Upper lobe of right lung (tissue), 1 donor: ENCODE measurements at places on chromosomes 1 and 21.
A peak's percentile ranks its signal among the peaks of the same experiment; 100 is the strongest.

DNA sequence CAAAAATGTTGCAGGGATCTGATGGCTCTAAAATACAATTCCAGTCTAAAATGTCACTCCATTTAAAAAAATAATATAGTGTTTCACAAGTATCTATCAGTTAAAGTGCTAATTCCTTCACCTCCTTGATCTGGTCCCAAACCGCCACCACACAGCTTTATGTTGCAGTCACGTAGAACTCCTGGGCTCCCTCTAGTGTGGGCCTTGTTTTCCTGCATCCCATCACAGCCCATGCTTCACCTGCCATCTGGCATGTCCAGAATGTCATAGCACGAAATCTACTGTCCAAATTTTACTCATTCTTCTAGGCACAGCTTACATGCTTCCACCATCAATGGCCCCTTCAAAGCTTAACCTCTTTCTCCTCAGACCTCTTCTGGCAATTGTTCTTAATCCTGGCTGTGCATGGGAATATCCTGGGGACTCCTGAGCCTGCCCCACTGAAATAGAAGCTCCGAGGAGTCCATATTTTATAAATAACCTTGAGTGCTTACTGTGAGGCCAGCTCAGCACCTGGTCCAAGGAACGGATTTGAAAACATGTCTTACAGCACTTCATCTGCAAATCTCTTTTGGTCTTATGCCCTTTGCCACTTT lies 15.5 kb downstream of the FYB2 start:
- DNase-seq, result no peak

DNA sequence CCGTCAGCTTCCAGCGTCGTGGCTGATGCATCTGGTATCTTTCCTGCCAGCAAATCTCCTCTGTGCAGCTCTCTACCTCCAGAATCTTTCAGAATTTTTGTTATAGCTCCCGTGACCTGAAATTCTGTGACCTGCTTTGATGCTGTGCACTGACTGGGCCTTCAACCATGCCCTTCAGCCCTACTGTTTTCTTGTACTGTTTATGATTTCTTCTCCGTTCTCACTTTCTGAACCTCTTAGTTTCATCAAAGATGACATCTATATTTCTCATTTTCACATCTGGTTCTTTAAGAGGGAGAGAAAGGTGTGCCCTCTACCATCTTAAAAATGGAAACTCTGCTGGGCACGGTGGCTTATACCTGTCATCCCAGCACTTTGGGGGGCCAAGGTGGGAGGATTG lies 5.7 kb downstream of the PRDM15 start:
- no peak for DNase-seq

DNA sequence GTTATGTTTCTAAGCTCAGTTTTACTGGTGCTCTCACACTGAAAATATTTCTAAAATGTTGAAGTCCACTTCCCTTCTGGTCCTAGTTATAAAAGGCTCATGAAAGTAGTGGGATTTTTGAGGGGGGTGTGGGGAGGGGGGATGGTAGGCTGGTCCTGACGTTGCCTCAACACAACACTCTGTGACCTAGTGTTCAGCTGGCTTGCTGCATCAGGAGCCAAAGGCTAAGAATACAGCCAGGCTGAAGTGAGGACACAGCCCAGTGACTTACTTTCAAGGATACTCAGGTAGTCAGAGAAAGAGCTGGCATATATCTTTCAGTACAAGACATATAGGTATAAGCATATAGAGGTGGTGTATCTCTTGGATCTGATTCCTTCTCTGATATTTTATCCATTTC lies 151.9 kb upstream of the C8B start:
- DNase-seq, result no peak

DNA sequence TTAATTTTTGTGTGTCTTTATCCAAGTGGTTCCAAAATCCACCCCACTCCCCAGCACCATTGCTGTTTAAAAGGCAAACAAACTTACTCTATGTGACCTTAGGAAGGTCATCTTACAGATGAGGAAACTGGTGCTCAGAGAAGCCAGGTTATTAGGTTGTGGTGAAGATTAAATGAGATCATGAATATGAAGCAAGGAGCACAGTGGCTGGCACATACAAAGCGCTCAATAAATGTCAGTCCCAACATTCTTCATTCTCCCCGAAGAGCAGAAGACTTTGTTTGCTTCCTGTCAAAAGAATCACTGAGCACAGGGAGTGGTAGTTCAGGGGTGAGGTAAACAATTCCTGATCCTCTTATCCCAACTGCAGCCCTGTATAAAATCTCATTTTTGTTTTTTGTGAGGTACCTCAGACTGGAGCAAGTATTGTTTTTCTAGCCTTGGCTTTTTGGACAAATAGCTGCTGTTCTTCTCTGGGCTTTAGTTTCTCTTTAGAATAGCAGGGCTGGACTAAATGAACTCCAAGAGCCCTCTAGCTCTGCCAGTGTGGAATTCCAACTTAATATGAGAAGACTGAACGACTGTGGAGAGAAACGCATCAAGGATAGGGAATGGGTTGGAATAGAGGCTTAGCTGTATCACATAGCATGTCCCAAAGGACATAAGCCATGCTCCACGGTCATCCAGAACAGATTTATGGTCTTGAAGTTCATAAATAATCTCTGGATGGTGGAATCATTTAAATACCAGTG lies 455.3 kb upstream of the USP24 start:
- no peak for DNase-seq

DNA sequence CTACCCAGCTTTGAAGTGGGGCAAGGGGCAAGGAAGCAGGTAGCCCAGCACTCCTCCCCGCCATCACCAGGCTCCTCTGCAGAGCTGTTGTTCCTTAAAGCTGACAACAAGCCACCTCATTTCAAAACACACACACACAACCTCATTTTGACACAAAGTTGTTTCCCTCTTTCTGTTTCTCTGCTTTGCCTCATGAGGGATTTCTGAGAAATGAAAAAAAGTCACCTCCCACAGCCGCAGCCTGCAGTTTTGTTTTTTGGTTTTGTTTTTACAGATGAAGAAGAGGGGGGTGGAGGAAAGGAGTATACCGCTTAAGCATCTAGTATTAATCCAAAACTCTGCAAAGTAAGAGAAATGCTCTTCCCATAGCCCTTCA lies 12.1 kb downstream of the MCL1 start:
- DNase-seq, result peak; percentile 69

DNA sequence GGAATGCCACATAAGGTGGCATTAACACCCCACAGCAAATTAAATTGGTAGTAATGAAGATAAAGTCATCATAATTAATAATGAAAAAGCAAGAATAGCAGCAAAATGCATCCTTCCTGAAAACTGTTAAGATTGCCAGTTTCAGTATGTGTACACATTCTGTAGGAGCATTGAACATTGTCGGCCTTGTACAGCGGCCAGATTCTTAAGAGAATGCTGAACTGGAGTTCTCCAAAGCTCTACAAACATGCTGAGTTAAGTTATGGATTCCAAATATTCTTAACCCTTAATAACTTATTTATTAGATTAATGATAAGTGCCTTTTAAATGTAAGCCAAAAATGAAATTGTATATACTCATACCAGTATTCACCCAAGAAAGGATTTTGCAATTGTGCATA lies 189.9 kb downstream of the AK5 start:
- no peak for DNase-seq

DNA sequence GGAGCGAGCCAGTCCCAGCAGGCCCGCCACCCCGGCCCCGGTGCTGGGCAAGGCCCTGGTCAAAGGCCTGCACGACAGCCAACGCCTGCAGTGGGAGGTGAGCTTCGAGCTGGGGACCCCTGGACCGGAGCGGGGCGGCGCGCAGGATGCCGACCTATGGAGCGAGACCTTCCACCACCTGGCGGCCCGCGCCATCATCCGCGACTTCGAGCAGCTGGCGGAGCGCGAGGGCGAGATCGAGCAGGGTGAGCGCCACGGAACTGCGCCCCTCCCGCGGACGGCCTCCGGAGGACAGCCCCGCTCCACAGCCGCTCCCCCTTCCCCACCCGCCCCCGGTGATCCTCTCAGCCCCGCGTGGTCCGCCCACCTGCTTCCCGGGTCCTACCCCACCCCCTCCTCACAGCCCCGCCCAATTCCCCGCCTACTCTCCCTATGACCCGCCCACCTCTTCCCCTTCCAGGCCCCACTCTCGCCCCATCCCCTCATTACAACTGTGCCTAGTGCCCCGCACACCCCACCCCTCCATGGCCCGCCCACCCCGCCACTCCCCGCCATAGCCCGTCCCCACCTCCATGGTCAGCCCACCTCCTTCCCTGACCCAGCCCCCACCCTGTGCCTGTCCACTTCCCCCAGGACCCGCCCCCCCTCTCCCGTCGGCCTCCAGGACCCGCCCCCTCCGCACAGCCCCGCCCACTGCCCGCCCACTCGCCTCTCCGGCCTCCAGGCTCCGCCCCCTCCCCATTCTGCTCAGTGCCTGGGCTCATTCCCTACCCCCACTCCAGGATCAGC lies 52.7 kb downstream of the VWA5B1 start:
- DNase-seq, result no peak

DNA sequence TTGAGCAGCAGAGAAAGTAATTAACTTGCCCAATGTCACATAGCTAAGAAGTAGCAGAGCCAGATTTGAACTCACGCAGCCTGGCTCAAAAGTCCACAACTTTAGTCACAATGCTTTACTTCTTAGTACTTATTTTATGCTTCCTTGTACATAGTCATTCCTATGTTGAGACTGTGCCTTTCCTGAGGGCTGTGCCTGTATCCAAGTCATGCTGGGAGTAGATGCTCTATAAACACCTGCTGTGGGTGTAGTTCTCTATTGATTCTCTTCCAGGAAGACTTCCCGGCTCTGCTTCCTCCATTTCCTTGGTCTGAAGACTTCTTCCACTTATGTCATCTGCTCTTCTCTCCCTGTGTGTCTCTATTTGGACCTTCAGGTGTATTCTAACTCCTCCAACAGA lies 16.6 kb downstream of the IQGAP3 start:
- DNase-seq, result no peak

- no peak for DNase-seq
These were observed 6.3 kb downstream of the LRRC53 start for GRCh38 chr1:74505928-74506710.

DNA sequence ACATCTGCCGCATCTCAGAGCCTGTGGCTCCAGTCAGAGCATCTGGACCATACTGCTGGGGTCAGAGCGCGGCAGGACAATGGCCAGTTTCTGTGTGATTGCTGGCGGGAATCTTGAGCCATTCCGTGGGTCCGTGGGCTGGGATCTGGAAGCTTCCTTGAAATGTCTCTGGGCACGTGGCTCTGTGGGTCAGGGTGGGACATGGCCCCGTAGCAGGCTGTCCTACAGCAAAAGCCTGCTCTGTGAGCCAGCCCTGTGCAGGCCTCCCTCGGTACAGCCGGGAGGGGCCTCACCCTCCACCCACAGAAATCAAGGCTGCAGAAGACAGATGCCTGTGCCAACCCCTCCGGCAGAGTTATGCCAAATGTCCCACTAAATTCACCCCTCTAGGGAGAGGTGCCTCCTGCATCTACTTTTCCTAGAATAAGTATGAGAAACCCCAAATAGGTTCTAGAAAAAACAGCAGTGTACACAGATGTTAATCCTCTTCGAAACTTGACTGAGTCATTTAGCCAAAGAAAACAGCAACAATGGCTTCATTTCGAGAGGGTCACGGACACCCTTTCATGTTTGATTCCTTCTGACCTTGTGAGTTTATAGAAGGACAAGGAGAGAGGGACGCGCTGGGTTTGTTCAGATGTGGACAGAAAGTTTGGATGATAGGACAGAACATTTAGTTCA lies 27.8 kb downstream of the COL18A1 start:
- no peak for DNase-seq

DNA sequence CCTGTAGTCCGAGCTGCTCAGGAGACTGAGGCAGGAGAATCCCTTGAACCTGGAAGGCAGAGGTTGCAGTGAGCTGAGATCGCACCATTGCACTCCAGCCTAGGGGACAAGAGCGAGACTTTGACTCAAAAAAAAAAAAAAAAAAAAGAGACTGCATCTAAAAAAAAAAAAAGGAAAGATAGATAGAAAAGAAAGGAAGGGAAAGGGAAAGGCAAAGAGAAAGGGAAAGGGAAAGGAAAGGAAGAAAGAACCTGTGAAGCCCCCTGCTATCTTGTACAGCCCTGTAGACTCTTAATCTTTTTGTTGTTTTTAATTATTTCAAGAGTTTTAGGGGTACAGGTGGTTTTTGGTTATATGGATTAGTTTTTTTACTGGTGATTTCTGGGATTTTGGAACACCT lies 46.0 kb upstream of the MUTYH start:
- no peak for DNase-seq

- no peak for DNase-seq
These were observed 1.6 kb downstream of the TUFT1 start for GRCh38 chr1:151541752-151542151.

- DNase-seq, result no peak
These were observed 224.4 kb downstream of the DSCAM start for GRCh38 chr21:40622531-40622930.

GRCh38 chr1:6373961-6374720 lies 19.4 kb downstream of the ACOT7 start:
- DNase-seq, result no peak

- DNase-seq, result no peak
These were observed 85.7 kb downstream of the ST6GALNAC3 start for GRCh38 chr1:76160225-76160624.

- no peak for DNase-seq
These were observed 29.3 kb downstream of the RRP1 start for GRCh38 chr21:43818685-43819084.

GRCh38 chr1:224377676-224378006 lies 21.0 kb downstream of the CNIH4 start:
- DNase-seq, result no peak

- no peak for DNase-seq
These were observed 52.0 kb upstream of the SMYD2 start for GRCh38 chr1:214228976-214229375.

DNA sequence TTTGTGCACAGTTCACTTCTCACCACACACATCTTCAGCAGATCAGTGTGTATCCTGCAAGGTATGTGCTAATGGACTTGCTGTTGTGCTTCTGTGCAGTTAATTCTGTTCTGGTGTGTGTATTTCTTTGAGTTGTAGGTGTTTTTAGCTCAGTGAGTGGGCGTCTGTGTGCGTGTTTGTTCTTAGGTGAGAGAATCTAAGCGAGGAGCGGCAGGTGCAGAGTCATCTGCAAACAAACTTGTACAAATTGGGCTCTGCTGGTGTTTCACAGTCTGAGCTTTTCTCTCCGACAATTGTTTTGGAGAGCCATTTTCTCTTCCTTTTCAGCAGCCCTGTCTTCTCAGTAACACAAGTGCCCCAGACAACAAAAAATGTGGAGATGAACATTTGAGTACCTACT lies 43.6 kb downstream of the ACP6 start:
- no peak for DNase-seq

GRCh38 chr1:3541936-3542335 lies 69.4 kb downstream of the MEGF6 start:
- DNase-seq, result no peak
